ENCODE measurements at places on chromosomes 2 and 18.

DNA sequence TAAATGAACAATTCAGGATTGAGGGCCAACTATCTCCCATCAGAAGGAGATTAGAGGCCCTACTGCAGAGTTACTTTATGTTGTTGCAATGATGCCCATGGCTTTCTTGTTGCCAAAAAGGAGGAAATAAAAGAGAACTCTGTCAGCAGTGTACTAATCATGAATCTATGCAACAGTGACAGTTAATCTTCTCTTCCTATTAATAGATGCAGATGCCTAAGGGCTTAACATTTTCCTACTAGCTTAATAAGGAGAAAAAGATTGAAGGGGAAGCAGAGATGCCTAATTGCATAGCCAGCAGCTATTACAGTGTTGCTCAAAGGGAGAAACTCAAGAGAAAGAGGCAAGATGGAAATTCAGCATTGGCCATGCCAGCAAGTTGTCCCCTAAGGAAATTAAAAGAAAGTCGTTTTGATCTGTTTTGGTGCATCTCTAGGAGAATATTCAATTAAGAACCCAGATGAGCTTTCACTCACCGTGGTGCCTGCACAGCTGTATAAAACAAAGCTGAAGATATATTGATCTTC lies 107.1 kb upstream of the KCNJ3 start:
- DNase-seq: no peak

DNA sequence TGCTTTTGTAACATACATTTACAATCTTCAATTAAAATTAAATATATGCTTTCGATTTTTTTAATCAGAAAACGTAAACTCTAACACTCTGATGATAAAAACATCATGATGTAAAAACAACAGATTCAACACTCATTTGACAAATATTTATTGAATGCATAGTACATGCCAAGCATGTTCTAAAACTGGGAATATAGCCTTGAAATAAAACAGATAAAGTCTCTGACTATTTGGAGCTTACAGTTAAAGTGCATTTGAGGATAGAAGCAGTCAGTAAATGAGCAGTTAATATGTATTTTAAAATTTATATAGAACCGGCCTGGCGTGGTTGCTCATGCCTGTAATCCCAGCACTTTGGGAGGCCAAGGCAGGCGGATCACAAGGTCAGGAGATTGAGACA lies 47.8 kb downstream of the TMX3 start:
- no peak for DNase-seq

DNA sequence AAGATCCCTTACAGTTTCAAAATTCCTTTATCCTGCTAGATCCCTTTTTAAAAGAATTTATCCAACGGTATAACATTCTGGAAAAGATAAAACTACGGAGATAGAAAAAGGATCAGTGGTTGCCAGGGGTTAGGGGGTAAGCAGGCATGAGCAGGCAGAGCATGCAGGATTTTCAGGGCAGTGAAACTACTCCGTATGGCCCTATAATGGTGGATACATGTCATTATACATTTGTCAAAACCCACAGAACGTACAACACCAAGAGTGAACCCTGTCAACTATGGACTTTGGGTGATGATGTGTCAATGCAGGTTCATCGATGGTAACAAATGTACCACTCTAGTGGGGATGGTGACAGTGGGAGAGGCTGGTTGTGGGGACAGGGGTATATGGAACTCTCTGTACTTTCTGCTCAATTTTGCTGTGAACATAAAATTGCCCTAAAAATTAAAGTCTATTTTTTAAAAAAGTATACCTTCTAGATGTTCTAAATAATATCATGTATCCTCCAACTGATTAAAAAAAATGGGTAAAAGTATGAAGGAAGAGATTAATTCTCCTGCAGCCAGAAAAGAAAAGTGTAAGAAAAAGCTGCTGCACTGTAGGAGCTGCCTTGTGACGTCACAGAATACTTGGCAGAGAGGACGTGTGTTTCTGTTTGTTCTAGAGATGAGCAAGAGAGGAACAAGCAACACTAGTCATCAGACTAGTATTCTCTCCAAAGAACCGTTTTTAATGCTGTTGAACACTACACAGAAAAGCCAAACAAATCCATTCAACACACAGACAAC lies 23.6 kb downstream of the ANKRD44 start:
- DNase-seq: no peak

- no peak for DNase-seq
Observed at GRCh38 chr2:7841751-7842150, 840.1 kb upstream of the ID2 start.

- no peak for DNase-seq
Observed at GRCh38 chr18:58858591-58859468, 5.8 kb upstream of the ZNF532 start.

DNA sequence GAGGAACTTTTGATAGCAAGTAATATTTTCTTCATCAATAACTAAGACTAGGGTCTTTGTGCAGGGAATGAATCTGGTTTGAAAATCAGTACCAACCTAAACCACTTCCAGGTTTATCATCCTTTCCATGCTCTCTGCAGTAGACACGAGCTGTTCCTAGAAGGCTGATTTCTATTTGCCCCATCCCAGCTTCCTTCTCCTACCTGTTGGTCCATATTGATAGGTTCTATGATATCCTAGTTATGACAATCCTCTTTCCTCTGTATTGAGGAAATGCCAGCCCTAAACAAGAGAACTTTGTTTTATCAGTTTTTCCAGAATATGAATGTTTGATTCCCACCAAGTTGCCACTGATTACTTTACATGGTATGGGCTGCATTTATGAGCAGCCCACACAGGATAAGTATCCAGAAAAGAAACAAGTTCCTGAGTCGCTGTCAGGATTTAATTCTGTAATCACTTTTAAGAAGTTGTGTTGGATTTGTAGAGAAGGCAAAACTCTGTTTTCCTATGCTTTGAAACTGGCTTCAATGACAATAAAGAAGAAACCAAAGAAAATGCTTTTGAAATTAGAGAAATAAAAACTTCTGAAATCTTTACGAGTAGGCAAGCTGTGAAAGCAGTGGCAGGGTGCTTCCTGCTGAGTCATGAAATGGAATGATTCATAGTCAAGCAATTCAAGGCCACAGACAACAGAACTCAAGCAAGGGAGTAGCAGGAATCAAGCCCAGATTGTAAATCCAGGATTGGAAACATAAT lies 37.3 kb upstream of the TANK start:
- DNase-seq: no peak

- DNase-seq: no peak
Observed at GRCh38 chr2:630451-631320, 46.5 kb downstream of the TMEM18 start.

- no peak for DNase-seq
Observed at GRCh38 chr2:107808959-107809358, 17.7 kb upstream of the RGPD4 start.

- no peak for DNase-seq
Observed at GRCh38 chr2:101026253-101026701, 24.2 kb downstream of the RPL31 start.

- no peak for DNase-seq
Observed at GRCh38 chr2:203973676-203974075, 37.1 kb downstream of the ICOS start.

DNA sequence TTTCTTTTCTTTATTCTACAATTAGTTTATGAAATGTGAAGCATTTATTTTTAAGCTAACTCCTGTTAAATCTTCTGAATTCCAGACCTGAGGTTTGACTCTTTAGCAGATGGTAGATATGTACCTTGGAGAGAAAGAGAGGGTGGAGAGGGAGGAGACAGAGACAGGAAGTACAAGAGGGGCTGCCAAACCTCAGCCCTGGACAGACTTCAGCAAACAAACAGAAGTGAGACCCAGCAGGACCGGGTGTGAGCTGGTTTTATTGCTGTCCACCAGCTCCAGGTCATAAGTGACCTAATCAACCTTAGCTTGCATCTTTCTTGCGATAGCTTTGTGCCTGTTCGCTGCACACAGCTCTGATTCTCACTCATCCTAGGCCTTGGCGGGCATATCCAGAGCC lies 168.6 kb downstream of the CNTNAP5 start:
- no peak for DNase-seq

GRCh38 chr2:12652723-12653122 lies 64.0 kb upstream of the TRIB2 start:
- DNase-seq: no peak

DNA sequence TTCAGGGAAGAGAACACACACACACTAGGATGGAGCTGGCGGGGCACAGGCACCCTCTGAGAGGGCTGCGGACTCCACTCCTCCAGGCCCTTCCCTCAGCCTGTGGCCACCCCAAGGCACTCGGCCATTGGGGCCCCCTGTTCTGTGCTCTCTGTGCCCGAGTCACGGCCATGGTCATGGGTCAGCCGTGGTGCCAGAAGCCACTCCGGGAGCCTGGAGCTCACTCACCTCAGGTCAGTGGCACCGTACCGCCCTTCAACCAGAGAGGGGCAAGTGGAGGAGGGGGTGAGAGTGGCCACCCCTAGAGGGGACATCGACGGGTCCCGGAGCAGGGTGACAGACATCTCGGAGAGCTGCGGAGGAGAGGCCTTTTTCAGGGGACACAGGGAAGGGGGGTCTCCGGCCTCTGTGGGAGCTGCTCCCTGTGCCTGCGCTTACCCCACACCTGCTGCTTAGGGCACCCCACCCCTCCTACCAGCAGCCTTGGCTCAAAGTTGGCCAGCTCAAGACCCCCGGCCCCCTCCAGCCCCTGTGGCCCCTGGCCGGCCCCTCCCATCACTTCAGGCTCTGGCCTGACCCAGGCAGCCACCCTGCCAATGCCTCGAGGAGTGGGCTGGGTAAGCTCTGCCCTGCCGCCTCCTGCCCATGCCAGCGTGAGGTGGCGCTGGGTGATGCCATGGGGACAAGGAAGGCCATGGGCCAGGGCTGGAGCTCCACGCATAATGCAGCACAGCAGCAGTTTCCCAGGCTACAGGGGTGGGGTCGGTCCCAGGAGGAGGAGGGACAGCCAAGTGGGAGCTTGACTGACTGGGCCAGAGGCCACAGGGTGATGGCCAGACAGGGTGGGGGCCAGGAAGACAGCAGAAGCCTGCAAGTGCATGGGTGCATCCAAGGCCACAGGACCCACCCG lies 29.3 kb downstream of the AQP12A start:
- DNase-seq: no peak

- DNase-seq: no peak
Observed at GRCh38 chr18:34866739-34867138, 156.6 kb downstream of the DTNA start.

DNA sequence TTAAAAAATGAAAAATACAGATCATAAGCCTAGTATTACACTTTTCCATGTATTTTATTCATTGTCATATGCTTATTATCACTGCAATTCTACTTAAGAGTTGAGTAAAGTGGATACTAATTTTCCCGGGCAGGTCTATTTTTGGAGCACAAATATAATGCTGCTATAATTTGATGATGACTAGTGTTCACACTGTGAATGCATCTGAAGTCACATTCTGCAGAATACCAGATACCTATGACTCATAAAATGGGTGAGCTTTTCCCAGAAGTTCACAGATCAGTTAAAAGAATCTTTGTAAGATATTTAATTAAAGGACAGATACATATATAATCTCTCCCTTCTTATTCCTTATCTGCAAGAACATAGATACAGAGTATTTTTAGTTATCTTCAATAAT lies 79.8 kb upstream of the MC4R start:
- no peak for DNase-seq

- DNase-seq: no peak
Observed at GRCh38 chr2:106143495-106144215, 50.4 kb downstream of the UXS1 start.

DNA sequence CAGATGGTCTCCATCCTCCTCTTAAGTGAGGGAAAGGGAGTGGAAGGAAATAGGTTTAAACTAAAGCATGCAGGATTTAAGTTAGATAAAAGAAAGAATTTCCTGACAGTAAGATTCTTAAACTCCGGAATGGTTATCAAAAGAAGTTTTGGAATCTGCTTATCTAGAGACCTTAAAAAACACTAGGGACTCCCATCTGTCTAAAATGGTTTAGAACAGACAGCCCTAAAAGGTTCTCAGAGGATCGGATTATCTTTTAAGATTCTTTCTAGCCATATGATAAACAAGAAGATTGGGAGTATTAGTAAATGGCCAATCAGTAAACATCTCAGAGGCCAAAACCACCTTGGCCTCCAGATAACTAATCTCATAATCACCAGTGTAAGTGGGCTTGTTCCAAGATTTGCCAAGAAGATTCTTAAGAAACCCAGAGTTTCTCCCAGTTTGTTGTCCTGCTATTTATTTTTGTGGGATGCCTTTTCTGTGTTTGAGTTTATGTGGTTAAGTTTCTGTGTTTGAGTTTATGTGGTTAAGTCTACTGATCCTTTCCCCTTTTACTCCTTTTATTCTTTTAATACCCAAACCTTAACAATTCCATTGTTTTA lies 314.9 kb upstream of the NRP2 start:
- no peak for DNase-seq

DNA sequence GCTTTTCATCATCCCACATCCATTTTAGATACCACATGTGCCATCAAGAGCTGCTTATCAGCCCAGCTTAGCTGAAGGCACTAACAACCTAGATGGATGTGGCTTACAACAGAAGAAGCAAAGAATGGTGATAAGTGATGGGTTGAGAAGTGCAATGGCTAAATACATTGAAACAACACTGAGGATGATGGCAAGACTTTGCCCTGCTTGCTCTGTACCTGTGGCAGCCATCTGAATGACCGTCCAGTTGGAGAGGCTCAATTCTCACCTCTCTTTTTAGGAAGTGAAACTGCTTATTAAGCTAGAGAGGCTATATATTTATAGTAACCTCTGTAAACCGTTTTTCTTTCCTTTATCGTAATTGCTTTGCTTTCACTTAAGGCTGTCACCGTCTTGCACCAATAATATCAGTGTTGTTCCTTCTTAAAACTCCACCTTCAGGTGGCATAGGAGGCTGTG lies 5.7 kb downstream of the GPATCH11 start:
- no peak for DNase-seq

DNA sequence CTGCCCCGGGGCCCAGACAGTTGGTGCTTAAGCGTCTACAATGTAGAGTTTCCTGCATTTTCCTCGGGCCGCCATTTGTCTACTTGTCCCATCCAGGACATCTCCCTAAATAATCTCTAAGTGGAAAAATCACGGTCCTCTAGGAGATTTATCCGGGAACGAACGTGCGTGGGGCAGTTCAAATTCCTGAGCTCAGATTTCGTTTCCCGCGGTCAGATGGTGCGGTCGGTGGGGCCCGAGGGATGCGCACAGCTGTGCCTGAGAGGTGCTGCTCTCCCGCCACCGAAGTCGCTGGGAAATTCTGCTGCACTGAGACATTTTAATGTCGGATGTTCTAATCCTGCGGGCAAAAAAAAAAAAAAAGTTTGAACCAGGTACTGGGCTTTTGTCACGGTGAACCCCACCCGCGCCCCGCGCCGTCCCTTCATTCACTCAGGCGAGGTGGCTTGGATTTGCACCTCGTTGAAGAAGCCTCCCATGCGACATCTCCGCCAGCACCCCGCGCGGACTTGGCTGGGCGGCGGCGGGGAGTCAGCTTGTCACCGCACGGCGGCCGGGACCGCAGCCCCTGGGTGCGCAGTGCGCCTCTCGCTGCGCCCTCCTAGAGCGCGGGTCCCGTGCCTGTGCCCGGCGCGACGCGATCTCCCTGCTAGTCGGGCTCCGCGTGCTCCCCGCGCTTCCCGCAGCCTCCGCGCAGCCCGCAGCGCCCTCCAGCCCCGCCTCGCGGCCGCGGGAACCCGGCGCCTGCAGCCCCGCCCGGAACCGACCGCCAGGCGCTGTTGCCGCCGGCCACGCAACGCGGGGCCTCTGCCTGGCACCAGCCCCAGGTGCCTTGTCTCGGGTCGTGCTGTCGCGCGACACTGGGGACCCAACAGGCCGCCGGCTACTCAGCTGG lies 191.9 kb upstream of the TCF4 start:
- DNase-seq: no peak

All from activated T-cell treated with anti-CD3 and anti-CD28 coated beads for 1 hour (primary cell).